ENCODE measurements at places on chromosomes 12 and 14. TPM values are rescaled to one million over a fixed set of nuclear protein-coding genes. Genes with fewer than 3 reads are reported as not detected.
A peak's percentile ranks its signal among the peaks of the same experiment; 100 is the strongest.

PMCH gene
- total RNA-seq = not detected

DNA sequence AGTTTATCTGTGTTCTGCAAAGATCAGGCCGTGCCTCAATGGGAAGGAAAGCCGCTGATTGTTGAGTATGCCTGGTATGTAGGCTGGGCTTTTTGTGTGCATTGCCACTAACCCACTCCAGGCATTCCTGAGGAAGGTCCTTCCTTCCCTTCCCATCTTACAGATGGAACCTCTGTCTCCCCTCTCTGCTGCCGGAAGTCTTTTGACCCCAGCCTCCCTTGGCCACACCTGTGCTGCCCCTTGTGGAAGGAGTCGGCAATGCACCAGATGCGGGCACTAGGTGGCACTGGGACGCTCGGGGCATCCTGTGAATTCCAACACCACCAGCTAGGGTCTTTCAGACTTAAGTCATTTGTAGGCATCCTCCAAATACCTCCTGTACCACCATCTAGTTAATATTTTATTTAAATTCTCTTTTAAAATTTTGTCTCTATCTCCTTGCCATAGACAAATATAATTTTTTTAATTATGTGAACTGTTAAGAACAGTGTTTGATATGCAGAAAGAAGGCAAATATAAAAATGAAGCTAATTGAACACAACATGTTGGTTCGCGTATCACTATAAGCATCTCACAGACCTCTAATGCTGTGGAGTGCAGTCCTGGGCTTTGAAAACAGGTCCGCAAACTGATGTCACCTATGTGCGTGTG is 99.6 kb downstream of the RIN3 start:
- DNase-seq = no peak

- peak; percentile 74 for DNase-seq
Measured at GRCh38 chr12:130161261-130162243, 712 bp upstream of the FZD10 start.

DNA sequence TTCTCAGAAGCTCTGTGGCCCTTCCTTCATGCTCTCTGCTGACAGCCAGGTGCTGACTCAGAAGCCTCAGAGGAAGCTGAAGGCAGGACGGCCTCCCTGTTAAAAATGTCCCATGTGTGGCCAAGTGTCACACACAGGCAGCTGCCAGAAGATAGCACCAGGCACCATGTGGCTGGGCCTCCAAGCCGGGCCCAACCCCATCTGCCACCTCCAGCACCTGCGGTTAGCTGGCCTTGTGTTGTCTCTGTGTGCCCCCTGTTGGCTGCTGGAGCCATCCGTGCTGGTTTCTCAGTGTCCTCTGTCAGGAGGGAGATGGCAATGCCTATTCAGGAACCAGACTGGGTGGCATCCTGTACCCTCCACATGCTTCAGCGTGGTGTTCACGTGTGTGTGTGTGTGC is 63.2 kb downstream of the TSPAN11 start:
- peak; percentile 58 for DNase-seq

DNA sequence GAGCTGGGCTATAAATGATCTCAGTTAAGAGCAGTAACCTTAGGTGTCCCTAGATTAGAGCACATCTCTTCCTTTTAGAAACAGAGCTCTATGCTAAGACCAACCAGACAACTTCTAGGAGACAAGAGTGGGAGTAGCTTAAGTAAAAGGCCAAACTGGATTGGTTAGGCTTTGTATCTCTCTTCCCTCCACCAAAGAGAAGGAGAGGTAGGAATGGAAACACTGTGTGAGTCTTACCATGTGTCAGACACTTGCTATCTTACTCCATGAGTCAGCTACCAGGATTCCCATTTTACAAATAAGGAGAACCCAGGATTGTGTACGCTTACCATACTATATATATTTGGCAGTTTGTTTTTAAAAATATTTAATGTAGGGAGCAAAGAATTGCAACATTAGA is 122.9 kb downstream of the PAX9 start:
- DNase-seq = no peak

GRCh38 chr12:56261503-56262232 is 3.5 kb upstream of the ANKRD52 start:
- DNase-seq = peak; percentile 35

GRCh38 chr12:1329784-1330476 is 264.5 kb downstream of the FBXL14 start:
- DNase-seq = no peak

DNA sequence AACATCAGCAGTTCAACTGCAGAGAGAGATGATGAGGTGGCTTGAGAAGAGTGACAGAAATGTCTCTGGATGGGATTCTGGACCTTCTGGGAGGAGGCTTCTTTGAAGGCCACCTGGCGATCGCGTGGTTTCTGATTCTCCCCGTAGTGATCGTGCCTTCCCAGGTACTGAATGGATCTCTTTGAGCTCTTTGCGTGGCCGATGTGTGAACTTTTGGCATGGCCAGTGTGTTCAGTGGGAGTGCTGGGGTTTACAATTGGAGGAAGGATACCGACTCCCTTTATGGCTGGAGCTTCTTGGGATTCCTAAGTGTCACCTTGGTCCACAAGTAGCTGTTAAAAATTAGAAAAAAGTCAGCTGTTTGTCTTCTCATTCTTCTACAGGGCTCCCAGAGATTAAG is 374.7 kb downstream of the C12orf75 start:
- no peak for DNase-seq

DNA sequence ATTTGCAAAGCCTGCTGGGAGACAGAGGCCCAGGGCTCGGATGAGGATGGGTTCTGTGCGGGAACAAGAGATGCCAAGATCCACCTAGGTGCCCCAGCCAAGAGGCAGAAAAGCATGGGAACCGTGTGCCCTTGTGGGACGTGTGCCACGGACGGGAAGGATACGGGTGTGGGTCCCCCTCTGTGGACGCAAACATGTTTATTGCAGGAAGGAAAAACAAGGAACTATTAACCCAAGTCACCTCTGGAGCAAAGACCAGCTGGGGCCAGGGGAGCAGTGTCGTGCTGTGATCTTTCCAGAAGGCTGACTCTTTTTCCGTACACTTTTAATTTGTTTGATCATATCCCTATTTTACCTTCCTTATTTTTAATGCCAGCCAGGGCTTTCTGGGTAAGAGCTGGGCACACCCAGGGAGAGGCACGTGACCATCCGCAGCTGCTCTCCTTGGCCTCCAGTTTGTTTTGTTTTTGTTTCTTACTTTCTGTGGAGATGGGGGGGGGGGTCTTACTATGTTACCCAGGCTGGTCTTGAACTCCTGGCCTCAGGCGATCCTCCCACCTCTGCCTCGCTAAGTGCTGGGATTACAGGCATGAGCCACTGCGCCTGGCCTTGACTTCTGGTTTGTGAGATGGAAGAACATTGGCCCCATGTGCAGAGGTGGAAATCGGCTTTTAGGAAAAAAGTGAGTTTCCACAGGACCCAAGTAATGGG is 20.7 kb downstream of the SCARB1 start:
- DNase-seq = peak; percentile 57

DNA sequence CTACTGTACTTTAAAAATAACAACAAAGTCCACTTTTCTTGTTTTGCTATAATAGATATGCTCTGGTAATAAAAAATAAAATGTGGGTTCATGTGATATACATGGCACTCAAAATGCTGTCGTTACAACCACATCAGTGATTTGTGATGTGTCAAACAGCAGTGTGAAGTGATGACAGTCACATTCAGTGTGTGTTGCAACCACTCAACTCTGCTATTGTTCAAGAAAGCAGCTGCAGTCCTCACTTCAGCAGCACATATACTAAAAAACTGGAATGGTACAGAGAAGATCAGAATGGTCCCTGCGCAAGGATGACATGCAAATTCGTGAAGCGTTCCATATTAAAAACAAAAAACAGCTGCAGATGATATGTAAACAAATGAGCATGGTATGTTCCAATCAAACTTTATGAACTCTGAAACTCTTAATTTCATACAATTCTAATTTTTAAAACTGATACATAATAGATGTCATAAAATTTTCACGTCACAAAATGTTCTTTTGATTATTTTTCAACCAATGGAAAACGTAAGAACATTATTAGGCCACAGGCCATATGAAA is 6.7 kb downstream of the TRMT5 start:
- peak; percentile 43 for DNase-seq

LALBA gene
- total RNA-seq = not detected

RD3L gene
- total RNA-seq = not detected

GZMB gene
- total RNA-seq = 0.22 TPM

RFX4 gene
- 0.09 TPM for total RNA-seq

DNA sequence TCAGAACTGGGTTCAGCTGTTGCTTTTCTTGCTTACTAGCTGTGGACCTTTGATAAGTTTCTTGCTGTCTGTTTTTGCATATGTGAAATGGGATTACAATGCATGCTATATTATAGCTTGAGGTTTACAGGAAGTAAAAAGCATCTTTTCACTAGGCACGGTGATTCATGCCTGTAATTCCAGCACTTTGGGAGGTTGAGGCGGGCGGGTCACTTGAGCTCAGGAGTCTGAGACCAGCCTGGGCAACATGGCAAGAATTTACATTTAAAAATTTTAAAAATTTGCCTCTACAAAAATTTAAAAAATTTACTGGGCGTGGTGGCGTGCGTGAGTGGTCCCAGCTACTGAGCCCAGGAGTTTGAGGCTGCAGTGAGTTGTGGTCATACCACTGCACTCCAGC is 42.0 kb downstream of the CALM1 start:
- DNase-seq = no peak

DNA sequence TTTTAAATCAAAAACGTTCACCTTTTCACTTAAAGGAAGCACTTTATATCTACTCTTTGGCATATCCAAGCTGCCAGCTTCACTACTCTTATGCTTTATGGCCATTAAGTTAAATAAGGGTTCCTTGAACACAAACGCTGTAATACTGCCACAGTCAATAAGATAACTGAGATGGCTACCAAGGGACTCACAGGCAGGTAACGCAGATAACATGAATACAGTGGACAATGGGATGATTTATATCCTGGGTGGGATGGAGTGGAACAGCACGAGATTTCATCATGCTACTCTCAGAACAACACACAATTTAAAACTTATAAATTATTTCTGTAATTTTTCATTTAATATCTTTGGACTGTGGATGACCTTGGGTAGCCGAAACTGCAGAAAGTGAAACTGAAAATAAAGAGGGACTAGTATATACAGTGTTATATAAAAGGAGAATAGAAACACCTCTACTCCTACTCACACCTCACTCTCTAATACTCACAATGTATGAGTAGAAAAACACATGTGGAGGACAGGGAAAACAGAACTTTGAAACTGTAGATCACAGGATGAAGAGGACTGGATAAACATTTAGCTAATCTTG is 367.3 kb downstream of the C12orf50 start:
- peak; percentile 29 for DNase-seq

- no peak for DNase-seq
Measured at GRCh38 chr12:15712160-15712559, 77.0 kb downstream of the EPS8 start.

GPR162 gene
- total RNA-seq = 11.3 TPM

GRCh38 chr12:42640391-42640790 is 50.8 kb upstream of the PRICKLE1 start:
- no peak for DNase-seq

DNA sequence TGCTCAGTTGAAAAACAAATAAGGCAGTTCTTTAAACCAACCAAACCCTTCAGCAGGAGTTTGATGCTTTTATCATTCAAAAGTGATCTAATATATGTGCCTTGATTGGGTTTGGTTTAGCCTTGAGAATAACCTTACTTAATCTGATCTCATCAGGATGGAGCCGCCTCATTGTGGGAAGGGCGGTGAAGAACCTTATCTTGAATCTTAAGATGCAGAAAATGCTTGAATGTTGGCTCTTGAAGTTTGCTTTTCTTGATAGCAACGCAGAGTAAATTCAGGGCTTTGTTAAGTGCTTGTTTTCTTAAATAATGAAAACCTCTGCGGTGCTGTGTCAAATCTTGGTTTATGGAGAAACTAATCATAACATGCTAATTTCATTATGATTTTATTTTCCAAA is 138.2 kb downstream of the MON2 start:
- peak; percentile 47 for DNase-seq

DNA sequence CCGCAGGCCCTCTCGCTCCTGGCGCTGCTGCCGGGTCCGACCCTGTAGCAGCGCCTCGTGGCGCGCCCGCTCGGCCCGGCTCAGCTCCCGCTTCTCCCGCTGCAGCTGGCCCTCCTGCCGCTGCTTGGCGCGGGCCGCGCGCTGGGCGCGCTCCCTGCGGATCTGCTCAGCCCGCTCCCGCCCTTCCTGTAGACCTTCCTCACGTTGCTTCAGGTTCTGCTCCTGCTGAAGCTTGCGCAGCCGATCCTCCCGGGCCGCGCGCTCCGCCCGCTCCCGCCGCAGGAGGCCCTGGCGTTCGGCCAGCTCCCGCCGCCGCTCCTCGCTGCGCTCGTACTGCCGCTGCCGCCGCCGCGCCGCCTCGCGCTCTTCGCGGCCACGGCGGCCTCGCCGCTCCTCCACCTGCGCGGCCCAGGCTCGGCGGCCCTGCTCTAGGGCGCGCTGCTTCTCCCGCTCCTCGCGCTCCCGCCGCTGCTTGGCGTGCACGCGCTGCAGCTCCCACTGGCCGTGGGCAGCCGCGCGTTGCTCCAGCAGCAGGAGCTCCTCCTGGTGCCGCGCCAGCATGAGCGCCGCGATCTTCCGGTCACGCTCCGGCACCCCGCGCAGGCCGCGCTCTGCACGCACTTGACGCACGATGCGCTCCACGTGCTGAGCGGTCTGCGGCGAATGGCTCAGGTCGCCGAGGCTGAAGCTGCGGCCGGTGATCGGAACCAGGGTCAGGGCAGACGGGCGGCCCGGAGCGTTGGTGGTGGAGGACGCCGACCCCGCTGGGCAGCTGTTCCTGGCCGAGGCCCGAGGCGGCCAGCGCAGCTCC is 2.4 kb downstream of the CCDC177 start:
- peak; percentile 42 for DNase-seq

SDR9C7 gene
- 0.22 TPM for total RNA-seq

LRFN5 gene
- 10.0 TPM for total RNA-seq

SERPINA10 gene
- total RNA-seq = not detected

NPAS3 gene
- total RNA-seq = 5.7 TPM

GRCh38 chr12:75854681-75855309 is 176.8 kb downstream of the PHLDA1 start:
- peak; percentile 75 for DNase-seq

HOXC6 gene
- 4.1 TPM for total RNA-seq

DNA sequence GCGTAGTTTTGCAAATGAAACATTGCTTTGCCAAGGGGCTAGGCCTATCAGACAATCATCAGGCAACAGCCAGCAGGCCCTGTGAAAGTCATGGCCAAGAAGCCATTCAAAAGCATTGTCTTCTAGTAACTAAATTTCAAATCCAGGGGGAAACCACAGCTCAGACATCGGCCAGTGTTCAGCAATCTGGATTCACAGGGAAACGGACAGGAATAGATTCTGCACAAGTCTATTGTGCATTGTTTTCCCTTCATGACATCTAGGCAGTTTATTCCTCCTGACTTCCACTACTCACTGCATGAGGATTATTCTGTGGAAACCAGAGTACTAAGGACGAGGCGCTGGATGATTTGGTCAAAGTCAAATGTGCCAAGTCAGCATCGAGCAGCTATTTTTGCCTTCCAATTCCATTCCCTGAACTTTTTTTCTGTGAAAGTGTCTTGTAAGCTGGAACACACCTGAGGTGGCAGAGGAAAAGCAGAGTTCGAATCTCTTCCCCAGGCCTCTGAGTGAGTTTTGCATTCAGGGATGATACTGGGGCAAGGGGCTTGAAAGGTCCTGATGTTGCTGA is 75.4 kb downstream of the VCPKMT start:
- DNase-seq = peak; percentile 36

All from muscle of leg (tissue), 16 donors.